ENCODE measurements at places on chromosomes 5 and 9. TPM values are rescaled to one million over a fixed set of nuclear protein-coding genes. Genes with fewer than 3 reads are reported as not detected.

GABRA1 gene
- not detected for total RNA-seq

TNC gene
- total RNA-seq, result 82.7 TPM

MARCOL gene
- not detected for total RNA-seq

PCDHGB1 gene
- 0.96 TPM for total RNA-seq

DNA sequence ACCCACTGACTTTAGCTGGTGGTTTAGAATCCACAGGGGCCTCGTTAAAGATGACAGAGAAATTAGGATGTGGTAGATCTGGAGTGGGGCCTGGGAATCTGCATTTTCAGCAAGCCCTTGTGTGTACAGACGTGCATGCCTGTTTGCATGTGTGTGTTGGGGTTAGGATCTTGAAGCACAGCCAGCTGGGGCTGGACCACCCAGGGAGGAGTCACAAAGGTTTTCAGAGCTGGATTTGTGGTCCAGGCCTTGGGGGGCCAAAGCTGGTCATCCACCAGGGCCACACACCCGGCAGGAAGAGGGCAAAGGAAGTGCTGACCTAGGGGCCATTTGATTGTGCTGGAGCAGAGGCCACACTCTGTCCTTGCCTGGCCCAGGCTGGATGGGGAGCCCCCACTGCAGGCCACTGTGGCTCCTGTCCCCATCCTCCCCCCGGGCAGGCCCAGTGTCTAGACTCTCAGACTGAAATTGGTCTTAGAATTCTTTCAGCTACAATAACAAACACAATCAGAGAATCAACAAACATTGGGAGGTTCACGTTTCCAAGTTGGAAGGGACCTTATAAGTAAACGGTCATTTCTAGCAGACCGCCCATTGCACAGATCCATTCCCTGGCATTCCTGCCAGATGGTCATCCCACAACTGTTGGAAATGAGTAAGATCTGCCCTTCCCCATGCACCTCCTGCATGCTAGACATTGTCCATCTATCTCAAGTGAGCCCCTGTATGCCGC is 10.3 kb downstream of the CDX1 start:
- no peak for DNase-seq
- H3K4me1 ChIP-seq, result peaks cover 75% of the 10 kb centered on the region
- no peak overlapping the region for H3K4me3 ChIP-seq
- H3K36me3 ChIP-seq, result no peaks in the 10 kb centered on the region
- no peaks in the 10 kb centered on the region for H3K27me3 ChIP-seq

DNA sequence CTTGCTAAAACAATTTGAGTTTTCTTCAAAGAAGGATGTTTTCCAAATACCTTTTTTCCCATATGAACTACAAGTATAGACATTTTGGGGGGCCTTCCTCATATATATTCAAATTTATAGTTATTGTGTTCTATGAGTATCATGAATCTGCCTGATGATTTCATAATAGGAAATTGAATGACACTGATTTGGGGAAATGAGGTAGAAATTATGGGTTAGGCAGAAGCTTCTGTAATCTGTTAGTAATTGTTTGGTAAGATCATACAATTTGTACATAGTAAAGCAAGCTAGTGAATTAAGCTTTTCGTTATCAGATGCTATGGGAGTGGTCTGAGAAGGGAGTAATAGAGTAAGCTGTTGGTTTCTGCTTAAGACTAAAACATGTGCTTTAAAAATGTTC is 98.0 kb downstream of the TRIO start:
- H3K4me1 ChIP-seq, result peaks cover 27% of the 10 kb centered on the region
- no peaks in the 10 kb centered on the region for H3K27me3 ChIP-seq
- H3K27ac ChIP-seq, result no peak overlapping the region
- no peak for DNase-seq
- no peaks in the 10 kb centered on the region for H3K36me3 ChIP-seq

DNA sequence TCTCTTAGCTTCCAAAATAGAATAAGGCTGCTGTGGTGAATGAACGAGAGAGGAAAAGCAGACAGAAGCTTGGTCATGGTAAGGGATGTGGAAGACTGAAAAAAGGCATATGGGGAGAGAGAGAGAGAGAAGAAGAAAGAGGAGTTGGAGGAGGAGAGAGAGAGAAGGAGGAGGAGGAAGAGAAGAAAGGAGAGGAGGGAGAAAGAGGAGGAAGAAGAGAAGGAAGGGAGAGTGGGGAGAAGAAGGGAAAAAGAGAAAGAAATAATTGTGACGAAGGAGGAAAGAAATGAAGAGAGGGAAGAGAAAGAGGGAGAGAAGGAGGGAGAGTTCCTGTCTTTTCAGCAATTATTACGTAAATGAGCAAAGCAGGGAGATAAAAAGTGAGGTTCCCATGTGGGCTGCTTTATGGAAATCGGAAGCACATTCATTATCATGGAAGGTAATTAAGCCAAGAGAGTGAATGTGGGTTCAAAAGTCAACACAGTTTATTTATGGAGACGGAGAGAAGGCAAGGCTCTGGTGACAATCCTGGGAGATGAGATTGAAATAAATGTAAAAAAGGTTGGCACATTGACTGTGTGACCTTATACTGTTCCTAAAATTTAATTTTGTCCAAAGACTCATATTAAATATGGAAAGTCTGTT is 611.2 kb downstream of the KIF4B start:
- H3K4me3 ChIP-seq, result peak overlapping the region; percentile 2
- H3K27me3 ChIP-seq, result no peaks in the 10 kb centered on the region
- peak overlapping the region; percentile 51 for H3K27ac ChIP-seq
- DNase-seq, result no peak
